SJCRH30 (cell line): ENCODE measurements at places on chromosomes 1 and 21. TPM values are rescaled to one million over a fixed set of nuclear protein-coding genes. Genes with fewer than 3 reads are reported as not detected.

DNA sequence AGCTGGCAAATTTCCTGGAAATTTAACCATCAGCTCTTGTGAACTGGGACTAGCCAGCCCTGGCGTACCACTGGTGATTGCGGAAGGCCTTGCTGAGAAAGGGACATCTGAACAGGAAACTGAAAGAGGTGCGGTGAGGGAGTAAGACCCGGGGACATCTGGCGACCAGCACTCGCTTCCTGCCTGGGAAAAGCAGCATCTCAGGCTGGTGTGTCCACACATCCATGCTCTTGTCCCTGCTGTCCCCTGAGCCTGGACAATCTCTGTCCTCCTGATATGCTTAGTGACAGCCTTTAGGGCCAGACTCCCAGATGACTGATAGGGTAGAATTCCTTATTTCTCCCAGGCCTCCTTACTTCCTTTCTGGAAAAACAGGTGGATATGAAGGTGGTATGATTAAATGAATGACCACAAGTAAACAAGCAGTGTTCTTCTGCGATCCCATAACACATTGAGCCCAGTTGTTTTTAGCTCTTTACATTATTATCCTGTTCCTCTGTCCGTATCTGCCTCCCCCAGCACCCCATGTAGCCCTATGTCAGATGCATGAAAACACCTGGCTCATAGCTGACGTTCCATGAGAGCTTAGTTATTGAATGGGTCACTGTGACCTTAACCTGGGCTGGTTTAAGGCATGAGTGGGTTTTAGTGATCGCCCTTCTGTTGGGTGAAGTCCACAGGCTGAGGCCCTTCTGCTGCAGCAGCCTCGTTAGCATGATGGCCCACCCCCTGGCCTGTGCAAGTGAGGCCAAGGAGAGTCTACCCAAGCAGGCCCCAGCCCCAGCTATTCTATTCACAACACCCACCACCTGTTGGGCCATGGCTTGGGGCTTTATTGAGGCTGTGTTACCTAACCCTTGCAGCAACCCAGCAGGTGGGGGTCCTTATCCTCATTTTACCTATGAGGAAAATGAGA is 76.1 kb upstream of the GADD45A start:
- H3K4me3 ChIP-seq: no peak overlapping the region
- no peaks in the 10 kb centered on the region; the same call in 1 of the 2 replicates for H3K27me3 ChIP-seq
- H3K36me3 ChIP-seq: no peaks in the 10 kb centered on the region
- DNase-seq: no peak
- H3K27ac ChIP-seq: no peak overlapping the region
- H3K4me1 ChIP-seq: peaks cover 11% of the 10 kb centered on the region; the same call in 1 of the 2 replicates

IVL gene
- not detected in 2 replicates for total RNA-seq

DNA sequence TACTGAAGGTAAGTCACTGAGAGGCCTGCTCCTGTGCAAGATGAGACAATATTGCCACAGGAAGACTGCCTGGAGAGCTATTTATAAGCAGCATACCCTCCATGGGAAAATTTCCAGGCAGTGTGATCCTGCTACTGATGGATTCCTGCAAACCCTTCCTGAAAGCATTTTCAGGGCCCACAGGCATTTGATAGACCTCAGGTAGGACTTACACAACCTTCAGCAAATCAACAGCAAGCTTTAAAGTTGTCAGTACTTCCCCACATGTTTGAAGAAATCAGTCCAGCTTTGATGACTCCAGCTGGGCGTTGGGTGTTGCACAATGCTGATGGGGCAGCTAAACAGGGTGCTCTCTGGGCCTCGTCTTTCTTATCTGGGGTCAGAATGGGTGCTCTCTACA is 108.8 kb downstream of the PLXNA2 start:
- no peaks in the 10 kb centered on the region for H3K27me3 ChIP-seq
- H3K27ac ChIP-seq: no peak overlapping the region
- H3K4me1 ChIP-seq: peaks cover 4% of the 10 kb centered on the region; the same call in 1 of the 2 replicates
- H3K36me3 ChIP-seq: peaks cover 19% of the 10 kb centered on the region
- H3K4me3 ChIP-seq: no peak overlapping the region

DNA sequence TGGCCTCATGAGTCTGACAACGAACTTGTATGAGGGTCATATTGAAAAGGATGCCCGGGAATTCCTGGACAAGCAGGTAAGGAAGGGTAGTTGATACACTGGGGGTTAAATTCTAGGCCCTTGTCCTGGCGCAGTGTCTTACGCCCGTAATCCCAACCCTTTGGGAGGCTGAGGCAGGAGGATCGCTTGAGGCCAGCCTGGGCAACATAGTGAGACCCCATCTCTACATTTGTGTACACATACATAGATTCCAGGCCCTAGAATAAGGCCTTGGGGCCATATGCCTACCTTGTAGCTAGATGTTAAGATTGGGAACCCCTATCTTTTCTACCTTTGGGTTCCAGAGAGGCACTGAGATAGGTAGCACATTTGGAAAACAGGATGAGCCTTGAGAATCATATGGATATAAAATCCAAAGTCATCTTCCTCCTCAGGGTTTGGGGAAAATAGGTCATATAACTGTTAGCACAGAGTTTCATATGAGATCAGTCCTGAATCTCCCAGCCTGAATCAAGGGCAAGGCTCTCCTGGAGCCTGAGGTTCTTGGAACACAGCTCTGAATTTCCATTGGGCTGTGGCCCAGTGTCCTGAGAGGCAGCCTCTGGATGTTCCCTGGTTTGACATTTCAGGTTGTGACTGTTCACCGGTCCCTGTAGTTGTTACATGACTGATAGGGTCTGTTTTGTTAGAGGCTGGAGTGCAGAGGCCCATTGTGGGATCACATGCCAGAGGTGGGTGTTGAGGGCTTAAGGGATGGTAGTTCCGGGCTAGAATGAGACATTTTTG is 104.4 kb downstream of the PIK3R3 start:
- H3K27me3 ChIP-seq: no peaks in the 10 kb centered on the region
- H3K4me1 ChIP-seq: no peaks in the 10 kb centered on the region
- no peak overlapping the region for H3K4me3 ChIP-seq
- no peak for DNase-seq
- no peak overlapping the region for H3K27ac ChIP-seq

PPFIA4 gene
- total RNA-seq: 13.9 and 21.5 TPM in 2 replicates
